ENCODE measurements at places on chromosomes 11 and 22.
A peak's percentile ranks its signal among the peaks of the same experiment; 100 is the strongest.

DNA sequence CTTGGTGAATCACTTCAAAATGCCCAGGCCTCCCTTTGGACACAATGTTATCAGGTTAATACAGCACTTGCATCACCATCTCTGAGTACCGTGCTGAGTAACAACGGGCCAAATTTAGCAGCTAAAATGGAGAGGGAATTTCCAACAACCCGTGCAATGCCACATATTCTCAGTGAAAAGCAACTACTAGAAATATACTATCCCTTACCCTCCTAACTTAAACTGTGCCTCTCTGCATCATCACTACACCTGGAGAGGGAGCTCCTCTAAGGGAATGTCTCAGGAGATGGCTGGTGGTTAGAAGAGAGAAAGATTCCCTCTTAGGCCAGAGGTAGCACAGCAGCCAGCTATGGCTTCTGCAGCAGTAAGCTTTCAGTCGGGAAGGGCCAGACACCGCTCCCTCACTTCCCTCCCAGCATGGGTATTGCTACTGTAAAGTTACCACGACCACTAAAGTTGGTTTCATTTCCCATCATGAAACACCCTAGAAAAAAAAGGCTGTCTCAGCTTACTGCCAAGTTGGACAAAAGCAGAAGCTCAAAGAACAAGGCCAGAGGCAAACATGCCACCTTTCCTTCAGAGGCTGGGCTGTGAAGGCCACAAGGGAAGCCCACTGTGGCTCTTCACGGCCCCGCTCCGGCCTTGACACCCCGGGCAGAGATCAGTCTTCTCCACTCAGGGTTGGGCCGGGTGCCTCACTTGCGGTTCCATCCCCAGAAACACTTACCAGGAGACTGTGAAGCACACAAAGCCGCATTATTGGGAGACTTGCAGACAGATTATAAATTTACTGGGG lies 3.9 kb downstream of the MAML2 start:
- peaks cover 83% of the 10 kb centered on the region for H3K4me1 ChIP-seq
- DNase-seq, result peak; percentile 43
- H3K27me3 ChIP-seq, result no peaks in the 10 kb centered on the region
- peaks cover 24% of the 10 kb centered on the region for H3K36me3 ChIP-seq
- peak overlapping the region; percentile 83 for H3K4me3 ChIP-seq
- H3K27ac ChIP-seq, result peak overlapping the region; percentile 95

- H3K4me1 ChIP-seq, result peaks cover 16% of the 10 kb centered on the region
- H3K36me3 ChIP-seq, result no peaks in the 10 kb centered on the region
- H3K27ac ChIP-seq, result no peak overlapping the region
- DNase-seq, result no peak
- H3K4me3 ChIP-seq, result no peak overlapping the region
These were observed 45.6 kb downstream of the DENND5A start for GRCh38 chr11:9219572-9219971.

- peaks cover 48% of the 10 kb centered on the region for H3K36me3 ChIP-seq
- peaks cover 8% of the 10 kb centered on the region for H3K4me1 ChIP-seq
- DNase-seq, result no peak
- no peak overlapping the region for H3K4me3 ChIP-seq
- no peaks in the 10 kb centered on the region for H3K27me3 ChIP-seq
- H3K27ac ChIP-seq, result no peak overlapping the region
These were observed 669 bp upstream of the GAL3ST1 start for GRCh38 chr22:30574997-30575671.

GRCh38 chr11:32433914-32434355 lies 1.4 kb downstream of the WT1 start:
- no peak overlapping the region for H3K4me3 ChIP-seq
- no peak overlapping the region for H3K27ac ChIP-seq
- H3K27me3 ChIP-seq, result peaks cover 67% of the 10 kb centered on the region

DNA sequence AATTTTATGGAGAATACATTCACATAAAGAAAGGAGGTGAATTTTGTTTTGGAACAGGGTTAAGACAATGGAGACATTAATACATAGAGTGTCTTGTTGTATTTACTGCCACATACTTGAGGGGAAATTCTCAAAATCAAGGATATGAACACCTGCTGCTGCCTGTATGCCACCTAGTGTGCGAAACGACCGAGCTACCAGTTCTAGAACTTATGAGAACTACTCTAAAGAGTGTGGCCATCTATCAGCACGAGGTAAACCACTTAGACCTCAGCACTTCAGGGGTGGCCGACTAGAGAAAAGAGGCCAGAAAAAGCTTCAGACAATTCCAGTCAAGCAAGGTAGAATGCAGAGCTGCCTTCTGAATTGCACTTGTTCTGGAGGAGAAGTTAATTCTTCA lies 1.5 kb upstream of the AGBL2 start:
- no peaks in the 10 kb centered on the region for H3K27me3 ChIP-seq
- peaks cover 11% of the 10 kb centered on the region for H3K4me1 ChIP-seq
- H3K4me3 ChIP-seq, result no peak overlapping the region

- peaks cover 27% of the 10 kb centered on the region for H3K36me3 ChIP-seq
- peak overlapping the region; percentile 89 for H3K4me3 ChIP-seq
- H3K27me3 ChIP-seq, result no peaks in the 10 kb centered on the region
- peak; percentile 49 for DNase-seq
- H3K27ac ChIP-seq, result peak overlapping the region; percentile 81
These were observed 878 bp downstream of the RRAS2 start for GRCh38 chr11:14357881-14358728.

DNA sequence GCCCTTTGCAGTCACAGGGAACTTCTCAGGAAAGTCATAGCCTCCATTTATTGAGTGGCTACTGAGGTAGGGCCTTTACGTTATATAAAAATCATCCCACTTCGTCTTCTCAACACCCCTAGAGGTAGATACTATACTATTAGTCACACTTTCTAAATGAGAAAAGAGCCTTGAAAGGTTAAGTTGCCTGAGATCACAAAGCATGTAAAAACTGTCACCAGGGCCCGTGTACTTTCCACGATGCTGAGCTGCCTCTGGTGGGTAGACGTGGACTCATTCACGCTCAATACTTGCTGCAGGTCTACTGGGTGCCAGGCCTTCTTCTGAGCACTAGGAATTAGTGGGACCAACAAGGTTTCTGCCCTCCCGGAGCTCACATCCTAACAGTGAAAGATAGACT lies 16.3 kb downstream of the CHRDL2 start:
- H3K4me3 ChIP-seq, result no peak overlapping the region
- H3K27ac ChIP-seq, result no peak overlapping the region
- no peaks in the 10 kb centered on the region for H3K36me3 ChIP-seq
- peaks cover 6% of the 10 kb centered on the region for H3K27me3 ChIP-seq
